Activated CD4-positive, alpha-beta T cell treated with anti-CD3 and anti-CD28 coated beads for 4 hours (primary cell): ENCODE measurements at places on chromosomes 13 and 19.

DNA sequence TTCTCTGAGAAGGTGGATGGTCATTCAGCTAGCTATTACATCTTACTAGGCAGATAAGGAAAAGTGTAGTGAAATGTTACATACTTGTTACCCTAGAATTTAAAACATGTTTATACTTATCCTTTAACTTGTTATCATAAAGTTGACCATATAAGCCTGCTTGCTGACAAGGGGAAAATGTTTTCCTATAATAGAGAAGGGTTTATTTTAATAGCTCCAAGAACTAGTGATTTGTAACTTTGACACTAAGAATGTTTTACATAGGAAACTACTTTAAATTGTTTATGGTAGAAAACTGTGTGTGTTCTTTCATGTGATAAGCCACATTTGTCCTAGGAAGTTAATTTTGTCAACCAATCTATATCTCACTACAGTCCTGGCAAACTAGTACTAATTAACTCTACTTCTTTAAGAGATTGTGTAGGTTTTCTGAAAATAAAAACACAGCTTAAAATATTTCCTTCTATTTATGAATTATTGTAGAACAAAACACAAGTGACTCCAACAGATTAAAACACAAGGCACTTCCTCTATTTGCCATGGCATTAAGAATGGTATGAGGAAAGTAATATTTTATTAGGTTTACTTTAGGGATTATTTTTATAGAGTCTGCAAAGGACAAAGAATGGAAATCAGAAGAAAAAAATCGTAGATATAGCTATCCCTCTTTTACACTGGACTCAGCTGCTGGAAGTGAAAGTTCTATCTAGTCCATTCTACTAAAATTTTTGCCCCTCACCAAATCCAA, 233.3 kb upstream of the NBEA start:
- DNase-seq: no peak

DNA sequence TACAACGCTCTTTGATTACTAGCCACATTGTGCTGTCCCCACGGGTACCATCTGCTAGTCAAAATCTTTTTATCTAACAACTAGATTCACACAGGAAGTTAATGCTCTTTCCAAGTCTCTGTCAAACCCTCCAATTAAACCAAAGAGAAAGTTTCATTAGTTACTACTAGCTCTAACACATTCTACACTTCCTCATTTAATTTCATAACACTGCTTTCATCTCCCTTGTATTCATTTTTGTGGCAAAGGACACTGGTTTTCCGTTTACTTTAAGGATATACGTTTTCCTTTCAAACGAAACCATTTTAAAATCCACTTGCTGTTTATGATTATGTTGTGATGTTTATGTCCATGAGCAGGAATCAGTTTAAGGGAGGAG, 5.3 kb downstream of the DYRK1B start:
- no peak for DNase-seq

DNA sequence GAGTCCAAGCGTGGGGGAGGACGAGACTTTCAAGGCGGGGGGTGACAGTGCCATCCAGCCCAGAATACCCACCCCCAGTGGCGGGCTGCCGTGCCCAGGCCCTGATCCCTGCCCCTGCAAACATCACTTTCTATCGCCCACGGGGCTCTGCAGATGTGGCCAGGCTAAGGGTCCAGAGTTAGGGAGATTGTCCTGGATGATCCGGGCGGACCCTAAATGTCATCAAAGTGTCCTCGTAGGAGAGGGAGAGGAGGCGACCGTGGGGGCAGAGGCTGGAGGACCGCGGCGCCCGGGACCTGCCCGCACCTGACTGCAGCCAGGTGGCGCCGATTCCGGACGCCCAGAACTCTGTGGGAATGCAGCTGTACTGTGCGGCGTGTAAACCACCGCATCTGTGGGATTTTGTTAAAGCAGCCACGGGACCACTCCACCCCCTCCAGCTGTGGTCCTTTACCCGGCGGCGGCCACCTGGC, 32.4 kb downstream of the GJA3 start:
- DNase-seq: no peak

DNA sequence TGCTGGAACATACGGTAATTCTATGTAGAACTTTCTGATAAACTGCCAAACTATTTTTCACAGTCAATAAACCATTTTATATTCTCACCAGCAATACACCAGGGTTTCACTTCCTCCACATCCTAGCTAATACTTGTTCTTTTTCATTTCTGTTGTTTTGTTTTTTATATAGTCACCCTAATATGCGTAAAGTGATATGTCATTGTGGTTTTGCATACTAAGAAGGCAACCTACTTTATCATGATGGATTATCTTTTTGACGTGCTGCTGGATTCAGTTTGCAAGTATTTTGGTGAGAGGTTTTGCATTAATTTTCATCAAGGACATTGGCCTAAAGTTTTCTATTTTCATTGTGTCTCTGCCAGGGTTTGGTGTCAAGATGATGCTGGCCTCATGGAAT, 1384.1 kb downstream of the UQCRFS1 start:
- no peak for DNase-seq

- DNase-seq: peak; percentile 44
These were observed 12.8 kb upstream of the SELENOW start for GRCh38 chr19:47765523-47766358.

DNA sequence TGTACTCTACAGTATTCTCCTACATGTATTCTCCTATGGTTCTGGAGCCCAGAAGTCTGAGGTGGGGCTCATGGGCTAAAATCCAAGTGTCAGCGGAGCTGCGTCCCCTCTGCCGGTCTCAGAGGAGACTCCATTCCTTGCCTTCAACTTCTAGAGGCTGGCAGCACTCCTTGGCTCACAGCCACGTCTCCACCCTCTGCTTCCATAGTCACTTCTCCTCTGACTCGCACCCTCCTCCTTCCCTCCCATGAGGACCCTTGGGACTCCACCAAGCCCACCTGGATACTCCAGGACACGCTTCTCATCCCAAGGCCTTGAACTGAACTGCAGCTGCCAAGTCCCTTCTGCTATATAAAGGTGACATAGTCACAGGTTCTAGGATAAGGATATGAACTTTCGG, 27.8 kb downstream of the DHRS12 start:
- no peak for DNase-seq

GRCh38 chr13:57123681-57124080, 17.0 kb upstream of the PRR20A start:
- DNase-seq: no peak

DNA sequence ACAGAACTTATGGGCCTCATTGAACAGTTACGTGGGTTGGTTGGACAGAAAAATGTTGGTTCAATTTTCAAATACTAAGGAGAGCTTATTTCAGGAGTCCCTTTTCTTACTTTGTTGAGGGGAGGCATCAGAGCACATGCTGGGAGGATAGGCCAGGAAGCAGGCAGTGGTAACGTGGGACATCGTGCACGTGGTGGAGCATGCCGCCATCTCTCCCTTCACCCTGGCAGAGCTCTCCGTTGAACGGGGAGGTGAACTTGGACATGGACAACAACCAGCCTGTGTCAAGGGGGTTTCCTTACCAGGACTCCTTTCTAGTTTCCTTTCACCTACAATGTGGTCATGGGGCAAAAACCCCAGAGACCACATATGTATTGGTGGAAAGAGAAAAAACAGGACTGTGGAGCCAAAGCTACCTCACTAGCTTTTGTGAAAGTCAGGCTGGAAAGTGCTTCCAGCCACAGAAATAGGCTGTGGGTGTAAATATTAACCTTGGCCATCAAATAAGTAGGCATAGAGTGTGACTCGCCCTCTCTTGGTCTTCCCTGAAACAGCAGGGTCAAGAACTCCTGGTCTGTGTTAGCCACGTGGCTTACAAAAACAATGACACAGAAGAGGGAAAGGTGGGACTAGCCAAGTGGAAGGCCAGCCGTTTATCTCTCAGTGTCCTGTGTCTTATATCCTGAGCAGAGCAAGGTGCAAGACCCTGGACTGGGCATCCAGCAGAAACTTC, 14.4 kb downstream of the MICOS13 start:
- DNase-seq: no peak

- DNase-seq: no peak
These were observed 1454.8 kb upstream of the SPRY2 start for GRCh38 chr13:81795710-81796109.
